Subcutaneous preadipocyte (primary cell): ENCODE measurements at places on chromosomes 5 and 9. TPM values are rescaled to one million over a fixed set of nuclear protein-coding genes. Genes with fewer than 3 reads are reported as not detected.

CCL28 gene
- total RNA-seq, result 1.4 and 1.5 TPM in 2 replicates

SHISAL2B gene
- not detected in 2 replicates for total RNA-seq

TXNDC8 gene
- not detected in 2 replicates for total RNA-seq

SPATA31C1 gene
- not detected in 2 replicates for total RNA-seq

IL9 gene
- total RNA-seq, result not detected in 2 replicates

ADAMTSL1 gene
- 134 and 166 TPM in 2 replicates for total RNA-seq

PFN3 gene
- 1.1 TPM in 1 of 2 replicates, not detected in the other for total RNA-seq

IFNA2 gene
- total RNA-seq, result not detected in 2 replicates
